ENCODE measurements at places on chromosomes 4 and X. TPM values are rescaled to one million over a fixed set of nuclear protein-coding genes. Genes with fewer than 3 reads are reported as not detected.
A peak's percentile ranks its signal among the peaks of the same experiment; 100 is the strongest.

GRCh38 chr4:148618856-148619255 is 176.6 kb upstream of the NR3C2 start:
- no peak for DNase-seq
- no peak overlapping the region for H3K4me3 ChIP-seq
- no peak overlapping the region for H3K27ac ChIP-seq
- no peaks in the 10 kb centered on the region for H3K4me1 ChIP-seq
- no peaks in the 10 kb centered on the region for H3K27me3 ChIP-seq
- no peaks in the 10 kb centered on the region for H3K36me3 ChIP-seq

GRCh38 chr4:71212216-71212615 is 126.6 kb upstream of the SLC4A4 start:
- peaks cover 14% of the 10 kb centered on the region for H3K36me3 ChIP-seq
- peak overlapping the region; percentile 65 for H3K27ac ChIP-seq
- H3K4me3 ChIP-seq: no peak overlapping the region

DNA sequence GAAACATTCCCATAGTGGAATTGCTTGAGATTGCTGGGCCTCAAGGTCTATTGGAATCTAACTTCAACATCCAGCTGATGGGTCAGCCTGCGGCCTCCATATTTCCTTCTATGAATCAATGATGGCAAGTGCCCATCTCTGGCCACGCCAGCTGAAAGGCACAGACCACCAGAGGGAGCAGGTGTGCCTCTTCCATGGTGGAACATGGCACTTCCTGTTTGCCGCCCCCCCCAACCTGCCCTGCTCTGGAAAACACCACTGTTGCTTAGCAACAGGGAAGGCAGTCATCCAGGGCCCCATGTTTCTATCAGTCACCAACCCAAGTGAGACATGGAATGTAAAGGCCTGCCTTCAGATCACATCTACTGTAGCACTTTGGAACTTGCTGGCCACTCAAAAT is 11.6 kb downstream of the PAGE4 start:
- H3K27me3 ChIP-seq: peaks cover 6% of the 10 kb centered on the region
- no peaks in the 10 kb centered on the region for H3K4me1 ChIP-seq
- no peak overlapping the region for H3K27ac ChIP-seq
- H3K4me3 ChIP-seq: no peak overlapping the region
- H3K36me3 ChIP-seq: no peaks in the 10 kb centered on the region

DNA sequence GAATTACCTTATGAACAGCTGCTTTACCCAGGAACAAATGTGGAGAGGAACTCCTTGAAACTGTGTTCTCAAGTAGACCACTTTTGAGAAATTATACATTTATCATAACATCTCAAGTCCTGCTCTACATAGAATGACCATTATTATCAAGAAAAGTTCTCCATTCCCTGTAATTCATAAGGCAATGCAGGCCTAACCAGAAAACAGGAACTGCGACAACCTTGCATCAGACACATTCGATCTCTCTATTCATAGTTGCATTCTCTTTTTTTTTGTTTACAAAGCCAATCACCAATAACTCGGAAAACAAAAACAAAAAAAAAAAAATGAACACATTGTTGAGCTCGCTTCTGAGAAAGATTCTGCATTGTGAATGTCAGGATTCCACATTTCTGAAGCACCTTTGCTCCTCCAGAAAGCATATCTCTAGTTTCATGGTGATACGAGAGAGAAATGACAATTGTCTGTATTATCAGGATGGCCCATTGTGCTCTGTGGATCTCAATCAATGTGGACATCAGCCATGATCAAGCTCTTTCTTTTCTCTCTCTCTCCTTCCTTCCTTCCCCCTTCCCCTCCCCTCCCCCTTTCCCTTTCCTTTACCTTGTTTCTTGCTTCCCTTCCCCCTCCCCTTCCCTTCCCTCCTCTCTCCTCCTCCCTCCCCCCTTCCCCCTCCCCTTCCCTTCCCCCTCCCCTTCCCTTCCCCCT is 32.4 kb upstream of the CD99 start:
- H3K27me3 ChIP-seq: peaks cover 4% of the 10 kb centered on the region
- H3K4me1 ChIP-seq: peaks cover 5% of the 10 kb centered on the region
- no peaks in the 10 kb centered on the region for H3K36me3 ChIP-seq
- no peak overlapping the region for H3K4me3 ChIP-seq
- DNase-seq: no peak

DNA sequence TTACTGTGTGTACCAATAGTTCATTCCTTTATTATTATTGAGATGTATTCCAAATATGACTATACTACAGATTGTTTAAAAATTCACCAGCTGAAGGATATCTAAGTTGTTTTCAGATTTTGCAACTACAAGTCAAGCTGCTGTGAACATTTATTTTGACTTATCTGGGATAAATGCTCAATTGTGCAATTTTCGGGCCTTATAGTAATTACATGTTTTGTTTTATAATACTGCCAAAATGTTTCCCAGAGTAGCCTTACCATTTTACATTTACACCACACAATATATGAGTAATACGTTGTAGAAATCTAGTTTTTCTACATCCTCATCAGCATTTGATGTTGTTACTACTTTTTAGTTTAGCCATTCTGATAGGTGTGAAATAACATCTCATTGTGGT is 179.6 kb downstream of the ANTXR2 start:
- no peaks in the 10 kb centered on the region for H3K4me1 ChIP-seq
- no peaks in the 10 kb centered on the region for H3K27me3 ChIP-seq
- H3K27ac ChIP-seq: no peak overlapping the region
- no peak overlapping the region for H3K4me3 ChIP-seq
- no peak for DNase-seq

GRCh38 chrX:41692162-41692749 is 3.5 kb downstream of the GPR34 start:
- no peak overlapping the region for H3K4me3 ChIP-seq
- peaks cover 5% of the 10 kb centered on the region for H3K4me1 ChIP-seq
- DNase-seq: no peak
- no peaks in the 10 kb centered on the region for H3K27me3 ChIP-seq
- H3K27ac ChIP-seq: no peak overlapping the region
- no peaks in the 10 kb centered on the region for H3K36me3 ChIP-seq

DNA sequence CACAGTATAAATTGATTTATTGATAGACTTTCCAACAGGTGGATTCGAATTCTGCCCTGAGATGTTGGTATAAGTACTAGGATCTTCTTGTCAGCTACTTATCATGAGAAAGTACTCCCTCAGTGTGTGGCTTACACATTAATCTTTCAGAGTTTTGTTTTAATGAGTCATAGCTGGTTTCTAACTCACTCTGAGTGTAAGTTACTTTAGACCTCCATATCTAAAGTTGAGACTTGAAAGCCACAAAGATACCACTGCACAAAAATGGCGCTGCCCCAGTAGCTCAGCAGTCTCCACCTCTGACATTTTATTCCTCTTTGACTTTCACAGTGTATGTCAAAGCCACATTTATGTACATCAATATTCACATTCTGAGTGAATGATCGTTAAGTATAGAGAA is 318.5 kb downstream of the ARAP2 start:
- no peaks in the 10 kb centered on the region for H3K36me3 ChIP-seq
- no peaks in the 10 kb centered on the region for H3K27me3 ChIP-seq
- no peaks in the 10 kb centered on the region for H3K4me1 ChIP-seq
- no peak for DNase-seq
- no peak overlapping the region for H3K27ac ChIP-seq

GRCh38 chrX:13840121-13840520 is 23.2 kb upstream of the GPM6B start:
- no peaks in the 10 kb centered on the region for H3K4me1 ChIP-seq
- peaks cover 4% of the 10 kb centered on the region for H3K27me3 ChIP-seq
- no peaks in the 10 kb centered on the region for H3K36me3 ChIP-seq
- H3K4me3 ChIP-seq: no peak overlapping the region

DNA sequence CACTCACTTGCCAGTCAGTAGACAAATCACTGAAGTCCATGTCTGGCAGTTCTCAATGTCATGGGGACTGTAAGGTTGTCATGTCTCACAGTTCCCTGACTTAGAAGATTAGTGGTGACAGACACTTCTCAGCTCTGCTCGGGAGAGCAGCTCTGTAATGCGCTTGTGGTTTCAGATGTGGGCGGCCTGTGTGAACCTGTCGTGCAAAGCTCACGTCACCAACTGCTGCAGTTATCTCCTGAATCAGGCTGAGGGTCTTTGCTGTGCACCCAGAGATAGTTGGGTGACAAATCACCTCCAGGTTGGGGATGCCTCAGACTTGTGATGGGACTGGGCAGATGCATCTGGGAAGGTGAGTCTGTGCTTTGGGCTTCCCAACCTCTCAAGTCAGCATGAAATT is at the start of gene IL9R:
Gene IL9R (plus strand): TSS at position 261 of the 400 bp plus-strand sequence. CDS start 64 bp downstream, at position 325.
- no peak within 1 kb of the TSS for H3K4me3 ChIP-seq
- 0 out of 2 replicates have a peak, but pooled peaks cover 3% of the 10 kb centered on the region for H3K4me1 ChIP-seq
- H3K36me3 ChIP-seq: no peaks in the 10 kb centered on the region
- DNase-seq: no peak
- peaks cover 3% of the 10 kb centered on the region for H3K27me3 ChIP-seq

DNA sequence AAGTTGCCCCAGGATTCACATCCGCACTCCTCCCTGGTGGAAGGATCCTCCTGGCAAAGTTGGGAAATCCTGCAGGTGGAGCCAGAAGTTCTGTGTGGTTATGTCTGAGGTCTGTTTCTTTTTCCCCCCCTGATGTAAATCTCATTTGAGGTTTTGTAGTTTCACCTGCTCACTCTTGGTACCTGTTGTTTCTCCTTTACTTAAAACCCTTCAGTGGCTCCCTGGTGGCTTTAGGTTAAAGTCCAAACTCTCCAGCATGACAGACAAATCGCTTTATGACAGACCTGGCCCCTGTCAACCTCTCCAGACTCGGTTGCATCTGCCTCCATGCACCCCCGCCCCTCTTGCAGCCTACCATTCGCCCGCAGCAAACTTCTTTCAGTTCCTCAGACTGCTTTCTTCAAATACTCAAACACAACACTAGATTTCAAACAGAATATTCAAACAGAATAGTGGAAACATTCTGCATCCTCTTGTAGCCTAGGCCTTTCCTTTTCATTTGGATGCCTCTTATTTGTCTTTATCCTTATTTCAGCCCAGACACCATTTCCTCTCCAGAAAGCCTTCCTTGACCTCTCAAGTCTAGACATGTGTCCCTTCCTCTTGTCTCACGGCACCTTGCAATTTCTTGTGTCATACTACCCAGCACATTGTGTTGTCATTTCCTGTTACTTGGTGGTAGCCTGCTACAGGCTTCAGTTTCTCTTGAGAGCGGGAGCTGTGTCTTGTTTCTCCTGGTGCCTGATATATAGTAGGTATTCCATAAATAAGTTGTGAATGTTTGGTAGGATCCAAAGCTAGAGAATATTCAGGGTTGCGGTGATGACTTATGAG is 24.8 kb downstream of the IL13RA1 start:
- peaks cover 9% of the 10 kb centered on the region for H3K36me3 ChIP-seq
- no peak for DNase-seq
- H3K27ac ChIP-seq: no peak overlapping the region
- no peaks in the 10 kb centered on the region for H3K27me3 ChIP-seq
- H3K4me1 ChIP-seq: peaks cover 26% of the 10 kb centered on the region

DNA sequence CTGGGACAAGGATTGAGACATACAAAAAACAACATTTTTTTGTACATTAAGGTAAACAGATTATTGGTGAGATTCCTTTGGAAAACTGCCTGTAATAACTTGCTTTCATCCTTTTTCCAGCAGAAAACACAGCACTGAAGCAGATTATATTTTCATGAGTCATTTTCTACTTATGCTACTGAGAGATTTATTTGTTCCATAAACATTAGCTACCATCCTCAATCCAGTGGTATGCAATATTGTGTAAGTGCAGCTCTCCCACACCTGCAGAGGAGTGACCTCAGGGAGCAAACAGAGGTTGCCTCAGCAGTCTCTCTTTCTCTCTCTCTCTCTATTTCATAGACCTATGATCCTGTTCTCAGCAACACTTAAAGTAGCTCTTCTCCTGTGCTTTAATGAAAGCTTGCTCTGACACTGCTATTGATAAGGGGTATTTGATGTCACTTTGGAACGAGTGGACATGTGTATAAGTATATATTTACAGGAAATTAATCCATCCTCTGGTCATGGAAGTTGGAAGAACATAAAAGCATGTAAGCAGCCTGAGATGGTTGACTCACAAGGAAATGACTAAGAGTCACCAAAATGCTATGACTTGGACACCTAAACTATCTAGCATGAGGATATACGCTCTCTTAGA is 163.7 kb upstream of the SPANXC start:
- peak overlapping the region; percentile 87 for H3K27ac ChIP-seq
- no peaks in the 10 kb centered on the region for H3K36me3 ChIP-seq
- H3K27me3 ChIP-seq: no peaks in the 10 kb centered on the region

GRCh38 chr4:52880994-52881393 is 18.9 kb downstream of the RASL11B start:
- H3K4me1 ChIP-seq: peaks cover 17% of the 10 kb centered on the region
- peaks cover 3% of the 10 kb centered on the region for H3K27me3 ChIP-seq
- peaks cover 11% of the 10 kb centered on the region for H3K36me3 ChIP-seq
- H3K27ac ChIP-seq: no peak overlapping the region
- no peak overlapping the region for H3K4me3 ChIP-seq

- H3K27me3 ChIP-seq: no peaks in the 10 kb centered on the region
- DNase-seq: no peak
- H3K36me3 ChIP-seq: peaks cover 23% of the 10 kb centered on the region
- no peak overlapping the region for H3K4me3 ChIP-seq
Observed at GRCh38 chr4:1928356-1929239, 57.4 kb downstream of the NSD2 start.

DNA sequence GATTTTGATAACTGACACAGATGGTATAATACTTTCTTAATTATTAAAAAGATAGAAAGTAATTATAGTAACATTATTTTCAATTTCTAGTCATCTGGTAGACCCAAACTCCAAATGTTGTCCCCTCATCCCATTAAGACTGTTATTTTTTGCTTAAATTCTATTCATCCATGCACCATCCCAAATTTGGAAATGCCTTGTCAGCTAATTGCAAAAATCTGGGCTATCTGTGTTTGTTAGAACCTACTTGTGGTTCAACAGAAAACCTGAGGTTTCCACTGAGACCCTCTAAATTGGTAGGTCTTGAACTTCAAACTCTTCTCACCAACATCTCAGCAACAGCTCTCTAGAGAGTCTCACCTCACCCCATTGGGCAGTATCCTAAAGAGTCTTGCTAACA is 172.2 kb upstream of the ADGRL3 start:
- H3K4me1 ChIP-seq: no peaks in the 10 kb centered on the region
- H3K36me3 ChIP-seq: no peaks in the 10 kb centered on the region
- H3K27me3 ChIP-seq: no peaks in the 10 kb centered on the region

DNA sequence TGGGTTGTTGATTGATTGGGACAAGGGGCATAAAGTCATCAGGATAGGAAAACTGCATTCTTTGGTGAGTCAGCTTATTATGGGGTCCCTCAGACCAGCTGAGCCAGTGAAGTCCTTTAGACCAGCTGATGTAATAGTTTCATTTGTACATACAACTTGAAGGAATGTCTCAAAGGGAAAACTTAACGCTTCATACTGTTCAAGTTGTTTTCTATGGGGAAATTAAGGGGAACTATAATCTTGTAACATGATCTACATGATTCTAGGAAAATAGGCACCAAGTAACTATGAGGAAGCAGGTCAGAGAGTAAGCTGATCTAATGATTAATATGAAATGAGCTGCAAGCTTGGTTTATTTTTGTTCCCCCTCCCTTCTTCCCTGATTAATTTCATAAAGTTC is 175.1 kb upstream of the GRID2 start:
- DNase-seq: no peak
- no peak overlapping the region for H3K27ac ChIP-seq
- H3K36me3 ChIP-seq: no peaks in the 10 kb centered on the region
- H3K4me1 ChIP-seq: no peaks in the 10 kb centered on the region
- H3K27me3 ChIP-seq: no peaks in the 10 kb centered on the region

The TTC29 gene
- not detected for total RNA-seq

The ADH6 gene
- not detected for total RNA-seq

The TKTL2 gene
- total RNA-seq: not detected

The PCYT1B gene
- not detected for total RNA-seq

The FMR1 gene
- total RNA-seq: 18.9 TPM

The TCP11X2 gene
- total RNA-seq: not detected

The MTMR1 gene
- total RNA-seq: 9.6 TPM
